ENCODE measurements at places on chromosomes 5 and 9.

DNA sequence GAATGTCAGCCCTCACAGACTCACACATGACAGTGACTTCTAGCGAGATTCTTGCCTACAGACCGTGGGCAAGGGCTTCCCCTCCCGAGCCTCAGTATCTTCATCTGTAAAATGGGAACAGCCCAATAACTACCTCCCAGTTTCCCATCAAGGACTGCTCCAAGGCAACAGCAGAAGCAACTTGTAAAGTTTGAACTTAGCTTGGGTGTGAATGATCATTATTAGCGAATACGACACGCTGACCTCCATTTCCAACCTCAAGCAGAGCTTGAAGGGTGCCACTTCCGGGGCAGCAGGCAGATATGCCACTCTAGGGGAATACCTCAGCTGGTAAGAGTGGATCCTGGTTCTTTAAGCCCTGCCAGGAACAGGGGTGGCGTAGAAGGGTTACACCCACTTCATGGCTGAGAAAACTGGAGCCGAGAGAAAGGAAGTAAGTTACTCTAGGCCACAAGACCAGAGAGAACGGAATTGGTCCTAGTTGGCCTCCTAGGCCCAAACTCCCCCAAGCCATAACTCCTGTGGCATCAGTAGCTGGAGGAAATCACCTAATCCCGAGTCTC is 2.0 kb downstream of the RNF44 start:
- DNase-seq, result peak; percentile 33

- DNase-seq, result no peak
These were observed 49.4 kb upstream of the CDH9 start for GRCh38 chr5:27087747-27088146.

GRCh38 chr5:76406673-76407072 is 3.6 kb downstream of the IQGAP2 start:
- no peak for DNase-seq

DNA sequence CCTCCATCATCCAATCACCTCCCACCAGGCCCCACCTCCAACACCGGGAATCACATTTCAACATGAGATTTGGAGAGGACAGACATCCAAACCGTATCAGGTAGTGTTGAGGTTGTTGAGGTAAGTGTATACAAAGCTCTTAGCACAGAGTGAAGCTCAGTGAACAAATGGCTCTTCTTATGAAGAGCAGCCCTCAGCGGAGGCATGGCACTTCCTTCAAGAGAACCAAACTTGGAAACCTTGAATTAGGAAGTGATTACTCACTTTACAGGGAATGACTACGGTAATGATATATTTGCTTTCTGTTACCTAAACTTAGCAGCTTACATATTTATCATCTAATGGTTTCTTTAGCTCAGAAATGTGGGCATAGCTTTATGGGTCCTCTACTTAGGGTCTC is 92.8 kb downstream of the IQGAP2 start:
- no peak for DNase-seq

DNA sequence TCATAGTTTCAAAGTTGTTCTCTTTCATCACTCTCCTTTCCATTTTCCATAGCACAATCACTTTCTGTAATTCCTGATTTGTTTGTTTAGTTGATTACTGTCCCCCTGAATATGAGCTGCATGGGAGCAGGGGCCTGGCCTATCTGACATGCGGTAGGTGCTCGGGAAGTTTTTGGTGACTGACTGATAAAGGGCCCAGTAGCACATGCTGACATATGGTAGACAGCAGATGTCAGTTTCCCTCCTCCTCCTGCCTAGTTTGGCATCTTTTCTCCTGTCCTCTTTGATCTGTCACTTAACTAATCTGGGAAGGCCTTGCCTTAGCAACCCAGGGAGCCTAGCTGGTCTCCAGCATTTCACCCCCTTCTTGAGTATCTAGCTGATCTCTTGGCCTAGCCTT is 14.4 kb downstream of the GALNT12 start:
- DNase-seq, result no peak

GRCh38 chr9:132670457-132671391 is at the start of gene GTF3C4:
Gene GTF3C4, plus strand, starts transcription at chr9:132670464. Its CDS starts 135 bp downstream, at chr9:132670599.
- peak; percentile 25 for DNase-seq

DNA sequence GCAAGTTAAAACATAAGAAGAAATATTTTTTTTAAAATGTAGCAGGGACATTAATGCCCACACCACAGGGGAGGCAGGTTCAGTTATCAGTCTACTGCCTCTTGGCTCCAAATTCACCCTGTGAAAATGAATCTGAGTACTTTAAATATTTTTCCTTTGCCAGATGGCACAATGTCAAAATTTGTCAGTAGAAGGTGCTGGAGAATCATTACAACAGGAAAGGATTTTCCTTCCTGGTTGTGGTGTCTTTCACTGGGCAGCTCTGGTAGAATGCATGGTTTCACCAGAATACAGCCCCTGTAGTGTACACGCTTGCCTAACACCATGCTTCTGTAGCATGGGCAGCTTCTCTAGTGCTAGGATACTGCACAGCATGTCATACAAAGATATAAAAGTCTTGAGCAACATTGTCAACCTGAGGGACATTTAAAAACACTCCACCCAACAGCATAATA is 9.7 kb upstream of the SREK1 start:
- DNase-seq, result peak; percentile 4

- no peak for DNase-seq
These were observed 168.5 kb downstream of the HSD17B3 start for GRCh38 chr9:96133321-96134021.

- no peak for DNase-seq
These were observed 227.9 kb downstream of the ESM1 start for GRCh38 chr5:54757541-54757940.

DNA sequence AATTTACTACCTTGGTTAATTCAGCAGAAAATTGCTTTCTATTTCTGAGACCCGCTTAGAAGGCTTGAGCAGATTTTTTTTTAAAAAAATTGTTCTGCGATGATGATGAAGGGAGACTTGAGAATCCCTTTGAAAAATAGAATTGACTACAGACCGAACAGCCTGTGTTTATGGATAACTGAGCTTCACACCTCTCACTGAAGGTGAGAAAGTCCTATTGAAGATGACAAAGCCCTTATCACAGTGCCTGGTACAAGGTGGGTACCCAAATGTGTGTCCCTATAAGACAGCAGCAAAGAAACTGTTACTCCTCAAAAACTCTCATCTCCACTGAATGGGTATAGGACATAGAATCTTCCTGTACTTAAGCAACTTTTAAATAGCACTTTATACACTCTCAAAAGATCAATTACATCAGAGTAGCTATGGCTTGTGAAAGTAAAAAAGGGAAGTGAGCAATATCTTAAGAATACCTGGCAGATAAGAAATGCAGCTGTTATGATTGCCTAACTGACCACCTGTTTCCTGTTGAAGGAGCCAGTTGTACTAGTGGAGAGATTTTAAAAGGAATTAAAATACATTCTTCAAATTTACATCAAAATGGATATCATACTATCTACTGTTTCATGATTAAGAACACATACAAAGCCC is 419.7 kb downstream of the CHSY3 start:
- DNase-seq, result no peak

DNA sequence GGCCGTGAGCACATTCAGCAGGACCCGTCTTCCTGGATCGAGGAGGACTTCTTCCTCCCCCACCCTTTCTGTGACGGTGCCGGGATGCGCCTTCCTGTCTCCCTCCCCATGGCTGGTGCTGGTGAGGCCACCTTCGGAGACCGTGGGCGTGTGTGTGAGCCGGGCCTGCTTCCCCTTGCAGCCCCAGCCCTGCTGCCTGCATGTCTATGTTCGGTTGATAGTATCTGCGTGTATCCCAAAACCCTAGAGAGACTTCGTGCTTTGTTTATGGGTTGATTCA is 12.8 kb downstream of the CEP72 start:
- DNase-seq, result no peak

DNA sequence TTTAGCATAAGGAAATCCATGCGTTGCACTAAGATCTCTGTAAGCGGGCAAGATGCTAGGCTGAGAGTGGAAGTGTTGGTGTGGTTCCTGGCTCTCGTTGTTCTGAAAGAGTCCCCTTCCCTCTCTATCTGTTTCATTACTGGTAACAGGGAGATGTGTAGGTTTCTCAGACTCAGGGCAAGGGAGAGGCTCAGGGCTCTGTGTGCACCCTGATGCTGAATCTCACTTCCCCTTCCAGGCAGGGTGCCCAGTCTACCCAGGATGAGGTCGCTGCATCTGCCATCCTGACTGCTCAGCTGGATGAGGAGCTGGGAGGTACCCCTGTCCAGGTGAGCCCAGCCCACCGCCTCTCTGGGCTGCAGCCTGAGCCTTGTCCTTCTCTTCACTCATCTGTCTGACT is 45.7 kb downstream of the STOM start:
- DNase-seq, result no peak

- no peak for DNase-seq
These were observed 200.2 kb upstream of the PANK3 start for GRCh38 chr5:168779333-168779732.

- DNase-seq, result no peak
These were observed 317.3 kb upstream of the PDE4D start for GRCh38 chr5:60210810-60211209.

GRCh38 chr5:162392336-162392735 is 324.8 kb downstream of the GABRG2 start:
- DNase-seq, result no peak

DNA sequence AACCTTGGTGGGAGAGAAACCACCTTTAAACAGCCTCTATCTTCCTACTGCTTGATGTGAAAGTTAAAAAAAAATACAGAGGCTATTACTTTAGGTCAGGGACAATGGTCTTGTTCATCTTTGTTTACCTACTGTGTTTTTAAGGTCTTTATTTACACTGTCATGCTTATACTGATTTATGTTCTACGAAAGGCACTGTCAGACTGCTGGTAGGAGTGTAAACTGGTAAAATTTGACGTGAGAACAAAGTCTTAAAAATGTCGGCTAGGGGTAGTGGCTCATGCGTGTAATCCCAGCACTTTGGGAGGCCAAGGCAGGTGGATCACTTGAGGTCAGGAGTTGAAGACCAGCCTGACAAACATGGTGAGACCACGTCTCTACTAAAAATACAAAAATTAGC is 42.1 kb upstream of the ELOVL7 start:
- DNase-seq, result no peak

GRCh38 chr9:68678430-68678829 is 26.6 kb upstream of the PIP5K1B start:
- no peak for DNase-seq

DNA sequence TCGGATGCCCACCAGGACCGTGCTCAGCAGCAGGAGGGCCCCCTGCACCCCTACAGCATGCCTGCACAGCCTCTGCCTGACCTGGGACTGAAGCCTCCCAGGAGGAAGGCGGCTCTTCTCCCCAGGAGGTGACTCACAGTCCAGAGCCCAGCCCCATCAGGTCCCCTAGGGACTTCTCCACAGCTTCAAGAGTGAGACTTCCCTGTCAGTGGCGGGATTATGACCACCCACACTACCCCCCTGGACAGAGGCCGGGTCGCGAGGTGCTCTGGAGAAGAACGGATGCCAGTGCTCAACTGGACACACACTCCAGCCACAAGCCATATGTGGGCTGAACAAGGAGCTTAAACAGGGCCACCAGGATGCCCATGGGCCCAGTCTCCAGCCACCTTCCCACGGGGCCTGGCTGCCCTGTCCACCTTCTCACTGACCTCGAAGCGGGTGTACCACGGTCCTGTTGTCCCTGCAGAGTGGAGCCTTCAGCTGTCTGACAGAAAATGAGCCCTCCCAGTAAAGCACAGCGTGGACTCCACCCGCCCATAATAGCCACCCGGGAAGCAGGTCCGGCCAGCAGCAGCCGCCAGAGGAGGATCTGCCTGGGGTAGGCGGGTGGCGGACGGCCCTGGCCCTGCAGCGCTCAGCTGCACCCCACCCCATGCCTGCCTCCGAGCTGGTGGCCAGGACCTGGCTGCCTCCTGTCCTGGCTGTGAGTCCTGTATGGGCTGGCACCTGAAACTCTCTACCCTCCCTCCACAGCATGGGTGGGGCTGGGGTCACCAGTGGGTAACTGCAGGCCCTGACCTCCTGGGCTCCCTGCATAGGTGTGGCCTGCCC is 54.7 kb downstream of the SEMA4D start:
- peak; percentile 21 for DNase-seq

GRCh38 chr9:5438301-5439162 is 807 bp upstream of the PLGRKT start:
- no peak for DNase-seq

DNA sequence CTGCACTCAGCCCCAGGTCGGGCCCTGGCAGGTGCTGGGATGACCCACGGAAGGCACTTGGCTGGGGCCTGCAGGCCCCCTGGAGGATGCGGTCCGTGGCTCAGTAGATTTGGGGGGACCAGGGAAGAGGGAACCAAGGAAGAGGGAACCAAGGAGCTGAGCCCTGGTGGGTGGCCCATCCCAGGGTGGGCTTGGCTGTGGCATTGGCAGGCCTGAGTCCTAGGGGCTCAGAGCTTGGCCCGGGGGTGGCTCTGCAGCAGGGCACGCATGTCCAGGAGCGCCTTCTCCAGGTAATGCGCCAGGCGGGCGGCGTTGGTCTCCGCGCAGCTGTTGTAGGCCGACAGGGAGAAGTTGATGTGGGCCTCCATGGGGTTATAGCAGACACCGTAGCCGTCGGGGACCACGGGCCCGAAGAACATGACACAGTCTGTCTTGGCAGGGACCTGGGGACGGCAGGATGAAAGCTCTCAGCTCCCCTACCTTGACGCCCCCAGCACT is 14.3 kb downstream of the DOLPP1 start:
- DNase-seq, result no peak
